ENCODE measurements at places on chromosomes 6 and 20.

GRCh38 chr20:8454137-8454712 is 322.2 kb downstream of the PLCB1 start:
- no peak overlapping the region for H3K27ac ChIP-seq
- no peak overlapping the region for H3K4me3 ChIP-seq
- no peak for DNase-seq

GRCh38 chr20:24867556-24867955 is 81.5 kb upstream of the CST7 start:
- H3K27ac ChIP-seq = no peak overlapping the region
- H3K36me3 ChIP-seq = no peaks in the 10 kb centered on the region
- H3K4me3 ChIP-seq = no peak overlapping the region

DNA sequence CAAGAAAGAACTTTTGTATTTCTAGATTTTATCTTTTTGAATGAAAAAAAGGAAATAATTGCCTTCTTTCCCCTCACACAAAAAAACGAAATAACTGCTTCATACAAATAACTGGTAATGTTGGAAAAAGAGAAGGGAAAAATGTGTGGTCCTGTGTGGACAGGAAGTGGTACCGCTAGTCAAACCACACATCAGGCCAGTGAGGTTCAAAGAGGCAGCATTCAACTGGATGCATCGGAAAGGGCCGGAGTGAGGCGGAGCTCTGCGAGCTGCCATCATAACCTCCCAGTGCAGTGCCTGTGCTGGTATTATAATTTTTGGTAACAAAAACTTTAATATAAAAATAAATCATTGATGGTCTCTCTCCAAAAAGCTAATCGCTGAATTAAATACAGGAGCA is 111.2 kb downstream of the IRF4 start:
- H3K4me3 ChIP-seq = no peak overlapping the region
- no peaks in the 10 kb centered on the region for H3K27me3 ChIP-seq
- H3K4me1 ChIP-seq = no peaks in the 10 kb centered on the region
- no peaks in the 10 kb centered on the region for H3K36me3 ChIP-seq

- no peak overlapping the region for H3K27ac ChIP-seq
- DNase-seq = no peak
- H3K36me3 ChIP-seq = no peaks in the 10 kb centered on the region
- no peaks in the 10 kb centered on the region for H3K27me3 ChIP-seq
- no peak overlapping the region for H3K4me3 ChIP-seq
These were observed 37.8 kb upstream of the IGF2R start for GRCh38 chr6:159931112-159931511.

- peaks cover under 1% of the 10 kb centered on the region for H3K4me1 ChIP-seq
- H3K4me3 ChIP-seq = no peak overlapping the region
- no peak for DNase-seq
- no peaks in the 10 kb centered on the region for H3K27me3 ChIP-seq
- peaks cover 3% of the 10 kb centered on the region for H3K36me3 ChIP-seq
These were observed 55.1 kb downstream of the GCNT2 start for GRCh38 chr6:10576226-10576625.

DNA sequence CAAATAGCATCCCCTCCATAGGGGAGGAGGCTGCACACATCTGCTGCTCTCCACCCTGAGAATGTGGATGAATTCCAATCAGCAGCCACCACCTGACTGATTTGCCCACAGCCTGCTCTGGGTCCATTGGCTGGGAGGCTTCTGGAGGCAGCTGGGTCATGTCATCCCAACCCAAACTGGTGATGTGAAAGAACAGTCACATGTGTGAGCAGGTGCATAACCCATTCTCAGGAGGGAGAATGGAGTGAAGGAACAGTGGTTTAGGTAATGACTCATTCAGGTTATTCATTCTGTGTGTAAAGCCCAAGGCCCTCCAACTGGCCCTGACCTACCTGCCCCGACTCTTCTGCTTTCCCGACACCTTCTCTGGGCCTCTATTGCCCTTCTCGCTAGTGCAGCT is 90.9 kb upstream of the GCM1 start:
- H3K27ac ChIP-seq = no peak overlapping the region
- H3K4me1 ChIP-seq = no peaks in the 10 kb centered on the region
- DNase-seq = no peak

DNA sequence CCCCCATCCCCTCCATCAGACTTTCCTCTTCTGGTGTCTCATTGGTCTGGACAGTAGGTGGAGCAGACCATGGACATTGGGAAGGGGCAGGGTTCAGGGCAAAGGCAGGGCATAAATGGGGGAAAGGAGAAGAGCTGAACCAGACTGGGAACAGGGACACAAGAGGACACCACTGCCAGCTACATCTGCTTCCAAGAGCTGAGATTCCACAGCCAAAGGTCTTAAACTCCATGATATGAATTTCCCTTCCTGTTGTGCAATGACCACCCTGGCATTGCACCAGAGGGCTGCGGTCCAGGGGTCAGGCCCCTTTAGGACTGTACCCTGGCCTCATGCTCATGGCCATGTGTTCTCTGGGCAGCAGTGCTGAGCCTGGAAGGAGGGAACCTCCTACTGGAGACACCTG is 137.9 kb downstream of the MAFB start:
- H3K36me3 ChIP-seq = no peaks in the 10 kb centered on the region
- peaks cover 4% of the 10 kb centered on the region for H3K4me1 ChIP-seq
- no peak overlapping the region for H3K27ac ChIP-seq

GRCh38 chr6:118324116-118324515 is 224.0 kb upstream of the PLN start:
- no peaks in the 10 kb centered on the region for H3K36me3 ChIP-seq
- DNase-seq = no peak
- H3K27ac ChIP-seq = peak overlapping the region; percentile 70
- H3K4me3 ChIP-seq = no peak overlapping the region
- H3K4me1 ChIP-seq = peaks cover 41% of the 10 kb centered on the region

DNA sequence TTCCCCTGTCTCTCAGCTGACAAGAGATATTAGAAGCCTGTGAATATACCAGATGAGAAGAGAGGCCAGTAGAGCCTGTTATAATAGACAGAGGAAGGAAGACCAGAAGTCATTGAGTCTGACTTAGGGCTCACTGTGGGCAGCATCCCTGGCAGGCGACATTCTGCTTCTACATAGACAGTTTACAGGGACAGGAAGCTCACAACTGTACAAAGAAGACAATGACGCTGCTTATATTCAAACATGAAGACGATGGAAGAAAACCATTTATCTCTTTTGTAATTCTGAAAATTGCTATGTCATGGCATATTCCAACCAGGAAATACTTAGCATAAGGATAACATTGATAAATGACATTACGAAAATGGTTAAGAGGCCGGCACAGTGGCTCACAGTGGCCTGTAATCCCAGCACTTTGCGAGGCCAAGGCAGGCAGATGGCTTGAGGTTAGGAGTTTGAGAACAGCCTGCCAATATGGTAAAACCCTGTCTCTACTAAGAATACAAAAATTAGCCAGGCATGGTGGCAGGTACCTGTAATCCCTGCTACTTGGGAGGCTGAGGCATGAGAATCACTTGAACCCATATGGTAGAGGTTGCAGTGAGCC is 170.9 kb downstream of the UBE3D start:
- no peak for DNase-seq
- no peak overlapping the region for H3K27ac ChIP-seq
- no peaks in the 10 kb centered on the region for H3K4me1 ChIP-seq
- H3K36me3 ChIP-seq = peaks cover 3% of the 10 kb centered on the region

DNA sequence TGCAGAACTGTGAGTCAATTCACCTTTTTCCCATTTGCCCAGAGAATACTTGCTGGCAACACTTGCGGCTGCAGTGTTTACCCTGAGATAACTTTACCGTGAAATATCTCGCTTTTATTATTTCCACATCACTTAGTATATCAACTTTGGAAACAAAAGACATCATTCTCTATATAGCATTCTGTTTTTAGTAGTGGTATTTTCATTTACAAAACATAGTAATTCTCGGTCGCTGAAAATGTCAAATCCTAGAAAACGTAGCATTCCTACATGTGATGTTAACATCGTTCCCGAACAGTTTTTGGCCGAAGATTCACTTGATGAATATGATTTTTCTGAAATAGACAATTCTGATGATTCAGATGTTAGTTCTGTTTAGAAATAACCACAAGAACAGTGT is 52.0 kb downstream of the NHLRC1 start:
- no peaks in the 10 kb centered on the region for H3K36me3 ChIP-seq
- no peak for DNase-seq
- H3K4me1 ChIP-seq = no peaks in the 10 kb centered on the region
- H3K4me3 ChIP-seq = no peak overlapping the region
- no peak overlapping the region for H3K27ac ChIP-seq

DNA sequence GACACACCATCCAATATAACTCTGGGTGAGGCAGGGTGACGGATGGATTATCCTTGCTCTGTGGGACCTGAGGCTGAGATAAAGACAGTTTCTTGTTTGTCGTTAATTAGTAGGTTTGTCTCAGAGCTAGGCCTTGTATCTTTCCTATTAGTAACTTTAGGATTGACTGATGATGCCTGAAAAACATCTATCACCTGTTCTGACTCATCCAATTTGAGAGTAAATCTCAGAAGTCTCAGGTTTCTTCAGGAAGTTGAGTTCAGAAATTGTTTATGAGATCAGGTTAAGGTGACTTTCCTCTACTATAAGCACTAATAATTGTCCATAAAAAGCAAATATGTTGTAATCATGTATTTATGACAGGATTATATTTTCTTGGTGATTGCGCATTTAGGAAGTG is 129.5 kb upstream of the SUPT3H start:
- no peak overlapping the region for H3K27ac ChIP-seq
- H3K27me3 ChIP-seq = no peaks in the 10 kb centered on the region
- H3K36me3 ChIP-seq = no peaks in the 10 kb centered on the region

DNA sequence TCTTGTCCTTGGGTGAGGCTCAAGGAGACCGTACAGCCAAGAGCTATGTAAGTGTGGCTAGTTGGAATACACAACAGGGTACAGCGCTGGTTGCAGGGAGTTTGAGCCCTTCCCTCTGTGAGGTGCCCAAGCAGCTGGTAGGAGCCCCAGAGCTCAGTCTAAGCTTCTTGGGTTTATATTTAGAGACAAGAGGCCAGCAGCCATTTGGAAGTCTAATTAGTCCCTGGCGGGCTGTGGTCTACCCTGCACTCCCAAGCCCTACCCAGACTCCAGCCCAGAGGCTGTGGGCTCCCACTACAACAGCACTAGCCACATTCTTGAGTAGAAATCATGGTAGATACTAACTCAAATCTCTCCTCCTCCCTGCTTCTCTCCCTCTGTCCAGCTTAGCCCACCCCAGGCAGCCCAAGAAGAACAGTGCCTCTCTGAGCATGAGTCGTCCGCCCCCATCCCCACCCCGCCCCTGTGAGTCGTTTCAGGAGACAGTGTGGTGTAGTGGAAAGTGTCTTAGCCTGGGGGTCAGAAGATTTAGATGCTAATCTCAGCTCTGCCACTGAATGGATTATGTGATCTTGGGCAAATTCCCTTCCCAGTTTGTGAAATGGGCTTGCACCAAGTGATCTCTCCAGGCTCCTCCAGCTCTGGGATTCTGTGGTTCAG is 37.8 kb downstream of the EIF2S2 start:
- no peak overlapping the region for H3K27ac ChIP-seq
- peaks cover 7% of the 10 kb centered on the region for H3K4me1 ChIP-seq
- DNase-seq = no peak
- no peaks in the 10 kb centered on the region for H3K27me3 ChIP-seq
- peaks cover 7% of the 10 kb centered on the region for H3K36me3 ChIP-seq

- H3K27me3 ChIP-seq = no peaks in the 10 kb centered on the region
- no peaks in the 10 kb centered on the region for H3K36me3 ChIP-seq
- no peak for DNase-seq
- H3K4me3 ChIP-seq = no peak overlapping the region
- H3K4me1 ChIP-seq = no peaks in the 10 kb centered on the region
These were observed 248.0 kb upstream of the QKI start for GRCh38 chr6:163166507-163166906.

GRCh38 chr6:21946298-21946783 is 350.5 kb downstream of the PRL start:
- no peak overlapping the region for H3K4me3 ChIP-seq
- peak overlapping the region; percentile 34 for H3K27ac ChIP-seq
- H3K4me1 ChIP-seq = peaks cover 12% of the 10 kb centered on the region
- DNase-seq = no peak
- no peaks in the 10 kb centered on the region for H3K36me3 ChIP-seq

DNA sequence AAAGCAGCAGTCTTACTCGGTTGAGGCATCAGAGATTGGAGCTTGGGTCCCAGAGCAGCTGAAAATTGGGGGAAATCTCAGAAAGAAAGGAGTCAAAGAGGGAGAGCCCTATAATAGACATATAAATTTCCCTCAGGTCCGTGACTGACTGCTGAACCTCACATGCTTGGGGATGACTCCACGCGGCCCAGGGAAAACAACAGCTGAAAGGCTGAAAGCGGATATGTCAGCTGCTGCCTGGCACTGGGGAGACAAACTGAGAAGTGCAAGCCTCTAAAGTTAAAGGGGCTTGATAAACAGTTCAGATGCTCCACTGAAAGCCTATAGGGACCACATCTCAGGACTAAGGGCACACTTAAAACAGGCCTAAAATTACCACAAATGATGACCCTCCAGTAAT is 255.9 kb upstream of the RIN2 start:
- DNase-seq = no peak
- no peaks in the 10 kb centered on the region for H3K36me3 ChIP-seq
- no peak overlapping the region for H3K4me3 ChIP-seq
- H3K27me3 ChIP-seq = no peaks in the 10 kb centered on the region
- H3K4me1 ChIP-seq = peaks cover 15% of the 10 kb centered on the region

- H3K27ac ChIP-seq = no peak overlapping the region
- no peak for DNase-seq
- peaks cover 40% of the 10 kb centered on the region for H3K36me3 ChIP-seq
- H3K4me1 ChIP-seq = peaks cover 4% of the 10 kb centered on the region
- no peaks in the 10 kb centered on the region for H3K27me3 ChIP-seq
- H3K4me3 ChIP-seq = no peak overlapping the region
These were observed 145.8 kb downstream of the DTNBP1 start for GRCh38 chr6:15516923-15517560.

GRCh38 chr6:32459781-32460424 is 20.2 kb downstream of the HLA-DRA start:
- peak overlapping the region; percentile 23 for H3K4me3 ChIP-seq
- no peak overlapping the region for H3K27ac ChIP-seq
- no peaks in the 10 kb centered on the region for H3K4me1 ChIP-seq
- DNase-seq = no peak
- H3K36me3 ChIP-seq = no peaks in the 10 kb centered on the region

GRCh38 chr6:24273096-24273870 is 84.6 kb downstream of the DCDC2 start:
- no peaks in the 10 kb centered on the region for H3K4me1 ChIP-seq
- H3K27me3 ChIP-seq = no peaks in the 10 kb centered on the region
- H3K27ac ChIP-seq = no peak overlapping the region
- no peak overlapping the region for H3K4me3 ChIP-seq
- H3K36me3 ChIP-seq = no peaks in the 10 kb centered on the region

- H3K27ac ChIP-seq = no peak overlapping the region
- no peaks in the 10 kb centered on the region for H3K27me3 ChIP-seq
- no peak overlapping the region for H3K4me3 ChIP-seq
These were observed 5.9 kb downstream of the HSPA12B start for GRCh38 chr20:3738111-3739053.

GRCh38 chr20:1319051-1319450 is 9.9 kb downstream of the SDCBP2 start:
- H3K36me3 ChIP-seq = no peaks in the 10 kb centered on the region
- H3K4me3 ChIP-seq = no peak overlapping the region
- DNase-seq = no peak
- H3K27me3 ChIP-seq = no peaks in the 10 kb centered on the region
- H3K27ac ChIP-seq = no peak overlapping the region

- H3K36me3 ChIP-seq = peaks cover 35% of the 10 kb centered on the region
- peaks cover 3% of the 10 kb centered on the region for H3K4me1 ChIP-seq
- no peaks in the 10 kb centered on the region for H3K27me3 ChIP-seq
- no peak overlapping the region for H3K27ac ChIP-seq
- peak overlapping the region; percentile 1 for H3K4me3 ChIP-seq
These were observed 123.2 kb downstream of the TMEM242 start for GRCh38 chr6:157200117-157200516.

GRCh38 chr20:9179193-9179802 is 110.4 kb downstream of the PLCB4 start:
- no peak overlapping the region for H3K27ac ChIP-seq
- H3K36me3 ChIP-seq = no peaks in the 10 kb centered on the region

All from thoracic aorta (tissue), 2 donors.